ENCODE measurements at places on chromosomes 5 and 9.

- no peak for DNase-seq
Measured at GRCh38 chr9:113875459-113876150, 504 bp upstream of the ZNF618 start.

- no peak for DNase-seq
Measured at GRCh38 chr5:35145691-35146317, 84.5 kb downstream of the PRLR start.

DNA sequence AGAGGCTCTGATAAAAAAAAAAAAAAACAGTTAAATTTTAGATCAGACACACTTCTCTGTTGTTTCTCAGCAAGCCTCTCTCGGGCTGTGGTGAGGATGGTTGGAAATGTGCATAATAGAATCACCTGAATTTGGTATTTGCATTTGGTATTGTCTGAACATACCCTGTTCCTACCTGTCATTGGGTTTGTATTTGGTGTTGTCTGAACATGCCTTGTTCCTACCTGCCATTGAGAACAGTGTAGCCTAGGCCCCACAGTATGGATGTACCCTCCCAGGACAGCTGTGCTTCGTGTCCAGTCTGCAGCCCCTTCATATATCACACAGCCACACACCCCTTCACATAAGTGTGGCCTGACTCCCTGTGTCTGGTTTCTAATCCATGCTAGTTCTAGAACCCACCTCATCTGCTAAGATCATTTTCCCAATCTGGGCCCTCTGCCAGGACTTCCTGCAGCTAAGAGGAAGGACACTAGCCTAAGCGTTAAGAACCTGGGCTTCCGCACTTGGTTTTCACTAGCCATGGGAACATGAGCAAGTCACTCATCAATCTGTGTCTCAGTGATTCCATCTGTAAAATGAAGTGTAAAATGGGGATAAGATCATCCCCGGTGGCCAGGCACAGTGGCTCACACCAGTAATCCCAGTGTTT is 49.2 kb downstream of the ITGA2 start:
- no peak for DNase-seq

DNA sequence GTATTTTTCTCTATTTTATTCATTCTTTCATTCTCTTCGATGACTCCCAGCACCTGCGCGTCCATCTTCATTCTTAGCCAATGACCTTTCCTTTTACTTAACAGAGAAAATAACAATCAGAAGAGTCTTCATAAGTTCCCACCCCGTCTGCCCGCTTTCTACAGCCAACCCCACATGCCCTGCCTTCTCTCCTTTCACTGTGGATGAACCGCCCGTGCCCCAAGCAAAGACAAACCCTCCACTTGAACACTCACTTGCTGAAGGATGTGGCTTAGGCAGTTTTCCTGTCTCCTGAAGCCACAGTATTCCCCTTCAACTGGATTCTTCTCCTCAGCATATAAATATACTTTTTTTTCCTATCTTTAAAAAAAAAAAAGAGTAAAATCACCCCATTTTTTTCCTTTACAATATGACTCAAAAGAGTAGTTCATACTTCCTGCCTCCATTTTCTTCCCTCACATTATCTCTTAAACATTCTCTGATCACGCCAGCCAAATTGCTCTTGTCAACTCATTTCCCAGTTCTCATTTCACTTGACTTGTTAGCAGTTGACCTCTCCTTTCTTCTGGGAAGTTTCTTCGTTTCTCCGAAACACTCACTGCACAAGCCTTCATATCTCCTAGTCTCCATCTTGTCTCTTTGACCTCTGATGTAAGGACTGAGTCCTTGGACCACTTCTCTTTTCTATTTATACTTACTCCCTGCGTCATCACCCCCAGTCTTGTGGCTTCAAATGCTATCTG is 11.1 kb downstream of the NIPSNAP3B start:
- DNase-seq: peak; percentile 72

GRCh38 chr5:1659100-1659981 is 135.6 kb upstream of the LPCAT1 start:
- no peak for DNase-seq

DNA sequence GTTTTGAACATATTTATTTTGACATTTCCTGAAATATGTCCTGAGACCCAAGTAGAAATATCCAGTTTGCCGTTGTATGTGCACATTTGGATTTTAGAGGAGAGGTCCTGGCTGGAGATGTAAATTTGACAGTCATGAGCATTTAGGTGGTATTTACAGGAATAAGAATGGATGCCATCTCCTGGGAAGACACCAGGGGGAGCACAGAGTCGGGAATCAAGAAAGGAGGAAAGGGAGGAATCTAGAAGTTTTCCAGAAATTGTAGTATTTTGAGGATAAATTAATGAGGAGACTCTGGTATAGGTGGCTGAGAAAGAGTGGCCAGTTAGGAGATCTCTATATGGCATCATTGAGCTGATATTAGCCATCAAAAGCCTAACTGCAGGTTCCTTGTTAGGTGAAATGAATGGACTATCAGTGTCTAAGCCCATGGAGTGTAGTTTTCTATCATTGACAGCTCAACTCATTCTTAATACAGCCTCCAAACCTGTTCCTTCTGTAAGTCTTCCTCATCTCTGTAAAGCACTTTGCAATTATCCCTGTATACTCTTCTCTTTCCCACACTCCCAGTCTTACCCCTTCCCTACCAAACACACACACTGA is 7.2 kb downstream of the GAPT start:
- peak; percentile 39 for DNase-seq

DNA sequence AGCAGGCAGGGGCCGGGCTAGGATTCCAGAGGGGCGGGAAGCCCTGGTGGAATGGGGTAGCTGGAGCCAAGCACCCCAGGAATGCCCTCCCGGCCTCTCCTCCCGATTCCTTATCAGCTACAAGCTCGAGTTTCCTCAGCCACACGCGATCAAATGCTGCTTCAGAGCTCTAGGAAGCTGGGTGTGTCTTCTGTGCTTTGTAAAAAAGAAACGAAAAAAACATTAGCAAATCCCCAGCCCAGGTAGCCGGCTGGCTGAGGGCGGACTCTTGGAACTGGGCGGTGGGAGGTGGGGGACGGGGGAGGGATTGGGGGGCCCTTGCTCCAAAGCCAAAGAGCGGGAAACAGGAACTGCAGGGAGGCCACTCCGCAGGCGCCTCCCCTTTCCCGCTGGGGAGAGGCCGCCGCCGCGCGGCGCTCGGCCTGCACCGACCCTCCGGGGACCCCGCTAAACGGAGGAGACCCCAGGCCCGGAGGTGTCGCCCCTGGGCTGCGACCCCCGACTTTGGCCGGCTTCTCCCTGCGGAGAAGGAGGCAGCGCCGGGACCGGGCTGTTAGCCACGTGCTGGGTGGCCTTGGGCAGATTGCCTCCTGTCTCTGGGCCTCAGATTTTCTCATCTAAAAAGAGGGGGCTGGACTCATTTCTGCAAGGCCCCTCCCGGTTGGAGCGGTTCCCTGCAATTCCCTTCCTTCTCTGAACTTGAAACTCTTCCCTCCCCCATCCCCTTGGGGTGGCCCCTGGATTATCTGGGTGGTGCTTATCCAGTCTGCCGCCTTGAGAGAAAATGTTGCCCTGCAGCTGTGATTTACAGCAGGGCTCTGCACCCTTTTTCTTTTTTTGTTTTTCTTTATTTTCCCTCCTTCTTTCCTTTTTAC is 40.9 kb upstream of the FABP6 start:
- no peak for DNase-seq

- no peak for DNase-seq
Measured at GRCh38 chr5:112933651-112934365, 11.8 kb upstream of the REEP5 start.

GRCh38 chr9:121773286-121773953 is 122.0 kb downstream of the DAB2IP start:
- DNase-seq: no peak

DNA sequence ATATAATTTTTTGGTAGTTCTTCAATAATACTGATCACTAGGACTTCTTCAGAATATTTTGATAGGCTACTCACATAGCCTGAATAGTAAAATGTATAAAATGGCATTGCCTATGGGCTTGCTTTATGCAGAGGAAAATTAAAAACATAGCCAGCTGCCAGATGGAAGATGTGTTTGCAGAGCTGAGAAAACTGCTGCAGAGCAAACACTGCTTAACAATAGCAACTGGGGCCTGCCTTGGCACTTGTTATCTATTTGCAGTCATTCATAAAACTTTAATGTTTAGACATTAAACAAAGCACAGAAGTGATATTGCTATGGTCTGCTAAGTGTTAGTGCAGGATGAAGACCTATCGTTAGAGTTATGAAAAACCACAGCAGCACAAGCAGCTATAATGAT is 151.5 kb upstream of the SMC2 start:
- no peak for DNase-seq

DNA sequence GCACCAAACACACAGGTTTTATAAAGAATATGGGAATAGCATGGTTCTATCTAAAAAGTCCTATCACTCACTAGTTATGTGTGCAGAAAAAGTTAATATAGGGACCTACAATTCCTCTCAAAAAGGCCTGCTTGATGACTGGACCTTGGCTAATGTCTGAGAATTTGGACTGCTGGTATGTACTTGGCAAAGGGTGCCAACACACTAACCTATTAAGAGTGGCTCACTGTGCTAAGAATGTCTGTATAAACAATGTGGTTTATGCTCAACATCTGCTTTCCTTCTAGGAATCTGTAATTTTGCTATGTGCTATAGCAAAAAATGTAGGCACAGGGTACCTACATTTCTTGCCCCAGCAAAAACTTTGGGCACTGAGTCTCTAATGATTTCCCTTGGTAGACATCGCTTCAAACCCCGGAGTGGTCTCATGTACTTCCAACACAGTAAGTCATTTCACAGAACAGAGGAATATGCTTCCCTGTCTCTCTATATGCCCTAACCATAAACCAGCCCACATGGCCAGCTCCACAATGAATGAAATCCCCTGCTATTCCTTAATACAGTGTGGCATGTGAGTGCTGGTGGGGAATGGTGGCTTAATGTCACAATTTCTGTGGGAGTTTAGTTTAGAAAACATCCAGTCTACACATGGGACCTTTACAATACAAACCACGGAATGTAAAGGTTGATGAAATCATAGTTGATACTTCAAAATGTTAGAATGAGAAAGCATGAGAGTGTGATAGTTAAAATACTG is 101.7 kb downstream of the UBAP2 start:
- no peak for DNase-seq

- no peak for DNase-seq
Measured at GRCh38 chr9:110802416-110803035, 133.9 kb downstream of the MUSK start.

DNA sequence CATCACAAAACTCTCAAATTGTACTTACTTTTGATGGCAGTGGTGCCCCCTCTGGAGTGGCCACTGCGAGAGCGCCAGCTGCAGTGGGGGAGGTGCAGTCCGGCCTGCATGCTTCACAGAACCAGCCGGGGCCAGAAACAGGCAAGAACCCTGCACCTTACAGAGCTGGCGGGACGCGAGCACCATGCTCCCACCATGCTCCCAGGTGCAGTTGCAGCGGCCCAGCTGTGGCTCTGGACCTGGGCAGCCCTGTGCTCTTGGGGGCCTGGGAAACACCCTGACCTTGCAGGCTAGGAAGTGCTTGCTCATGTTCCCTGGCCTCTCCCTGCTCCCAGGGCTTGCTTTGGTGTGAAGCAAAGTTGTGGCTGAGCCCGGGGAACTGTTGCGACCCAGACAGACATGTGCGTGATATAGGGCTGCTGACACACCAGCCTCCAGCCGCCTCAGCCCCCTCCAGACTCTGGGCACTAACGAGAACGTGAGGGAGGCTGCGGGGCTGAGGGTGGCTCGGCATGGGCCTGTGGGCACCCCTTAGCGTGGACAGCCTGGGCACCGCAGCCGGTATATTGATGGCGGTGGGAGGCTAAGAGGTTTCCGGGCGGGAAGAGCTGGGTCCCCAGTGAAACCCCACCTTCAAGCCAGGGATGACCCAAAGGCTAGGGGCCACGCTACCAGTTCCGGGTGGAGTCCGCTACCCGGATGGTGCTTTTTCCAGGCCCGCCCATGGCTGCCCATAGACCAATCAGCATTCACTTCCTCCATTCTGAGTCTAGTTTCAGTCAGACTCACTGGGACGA is 1809.9 kb upstream of the ACO1 start:
- DNase-seq: peak; percentile 51

DNA sequence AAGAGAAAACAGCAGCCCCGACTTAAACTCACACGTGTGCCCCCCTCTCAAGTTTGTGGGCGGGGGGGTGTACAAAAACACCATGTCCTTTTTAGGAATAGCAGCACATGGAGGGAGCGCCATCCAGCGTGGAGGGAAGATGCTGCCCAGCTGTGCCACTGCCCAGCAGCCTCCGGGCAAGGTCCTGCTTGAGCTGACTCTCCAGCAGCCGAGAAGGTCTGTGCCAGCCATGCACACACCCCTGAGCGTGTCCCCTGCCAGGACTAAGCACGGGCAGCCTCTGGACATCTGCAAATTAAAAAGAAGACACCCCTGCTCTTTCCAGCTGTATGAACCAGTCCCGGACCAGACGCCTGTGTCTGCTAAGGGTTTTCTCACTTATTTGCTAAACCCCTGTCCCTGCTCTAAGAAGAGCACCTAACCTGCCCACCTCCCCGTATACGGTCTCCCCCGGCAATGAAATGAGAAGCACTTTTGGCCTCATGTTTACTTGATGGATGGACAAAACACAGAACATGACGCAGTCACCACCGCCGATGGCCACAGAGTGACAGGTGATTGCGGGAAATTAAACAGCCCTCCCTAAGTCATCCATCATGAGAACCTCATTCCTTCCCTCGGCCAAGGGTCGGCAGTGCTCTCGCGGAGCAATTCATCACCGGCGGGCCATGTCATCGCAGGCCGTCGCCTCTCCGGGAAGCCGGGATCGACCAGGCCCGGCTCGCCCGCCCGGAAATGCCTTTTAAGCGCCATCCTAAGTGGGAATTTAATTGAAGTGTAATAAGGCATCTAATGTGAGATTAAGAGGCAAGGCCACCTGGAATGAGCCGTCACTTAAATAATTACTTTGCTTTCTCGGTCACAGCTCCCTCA is 96.9 kb downstream of the OLFM1 start:
- no peak for DNase-seq

GRCh38 chr5:31459594-31459993 is 72.3 kb downstream of the DROSHA start:
- no peak for DNase-seq

- no peak for DNase-seq
Measured at GRCh38 chr9:93134740-93135444, 841 bp upstream of the NINJ1 start.

GRCh38 chr9:2677915-2678889 is 39.1 kb upstream of the KCNV2 start:
- DNase-seq: no peak

GRCh38 chr5:80246001-80246758 is 9.7 kb downstream of the SERINC5 start:
- no peak for DNase-seq

- DNase-seq: no peak
Measured at GRCh38 chr5:43422143-43422542, 10.0 kb upstream of the CCL28 start.

DNA sequence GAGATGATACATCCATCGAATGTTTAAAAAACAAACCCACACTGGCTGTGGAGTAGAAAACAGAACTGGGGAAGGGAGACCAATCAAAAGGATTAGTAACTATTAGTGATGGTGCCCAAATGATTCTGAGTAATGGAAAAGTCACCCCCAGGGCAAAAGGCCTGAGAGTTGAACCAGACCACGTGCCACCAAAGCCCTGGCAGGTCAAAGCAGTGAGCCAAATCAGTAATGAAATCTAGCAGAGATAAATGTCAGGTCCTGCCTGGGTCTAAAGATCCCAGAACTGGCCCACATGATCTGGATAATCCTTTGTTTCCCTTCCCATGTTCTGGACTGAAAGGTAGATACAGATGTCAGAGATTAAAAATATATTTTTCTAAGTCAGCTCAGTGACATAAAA is 9.4 kb downstream of the OTULINL start:
- DNase-seq: no peak
